ENCODE measurements at places on chromosomes 13 and 19.
A peak's percentile ranks its signal among the peaks of the same experiment; 100 is the strongest.

DNA sequence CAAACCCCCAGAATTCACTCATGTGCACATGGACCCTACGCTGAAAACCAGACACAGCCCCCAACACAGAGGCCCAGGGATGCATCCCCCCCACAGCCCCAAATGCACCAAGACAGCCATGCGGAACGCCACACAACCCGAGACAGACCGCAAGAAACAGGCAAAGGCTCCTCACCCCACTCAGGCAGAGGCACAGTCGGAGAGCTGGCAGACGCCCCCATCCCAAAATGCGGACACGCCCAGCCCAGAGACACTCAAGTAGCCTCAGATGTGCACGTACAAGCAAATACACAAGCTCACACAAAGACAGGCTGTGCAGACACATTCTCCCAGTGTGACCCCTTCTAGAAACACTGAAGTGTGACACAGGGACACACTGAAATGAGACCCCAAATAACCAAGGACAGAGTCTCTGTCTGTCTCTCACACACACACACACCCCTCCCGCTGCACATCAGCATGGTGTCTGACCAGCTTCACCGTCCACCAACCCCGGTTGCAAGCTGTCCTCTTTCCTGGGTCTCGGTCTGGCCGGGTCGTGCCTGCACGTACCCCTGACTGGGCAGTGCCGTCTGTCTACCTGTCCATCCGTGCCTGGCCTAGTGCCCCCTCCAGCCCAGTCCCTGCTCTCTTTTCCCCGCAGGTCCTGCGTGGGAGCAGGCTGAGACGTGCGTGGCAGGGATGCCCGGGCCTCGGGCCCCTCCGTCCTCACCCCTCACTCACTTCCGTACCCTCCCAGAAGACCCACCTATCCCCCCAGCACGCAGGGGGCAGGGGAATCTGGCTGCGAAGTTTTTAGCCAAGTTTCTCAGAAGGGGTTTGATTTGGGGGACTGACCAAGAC is 16.1 kb downstream of the ERFL start:
- DNase-seq: no peak

GRCh38 chr19:51593138-51593890 is 22.2 kb downstream of the ZNF175 start:
- no peak for DNase-seq

GRCh38 chr13:83557845-83558244 is 324.4 kb downstream of the SLITRK1 start:
- no peak for DNase-seq

DNA sequence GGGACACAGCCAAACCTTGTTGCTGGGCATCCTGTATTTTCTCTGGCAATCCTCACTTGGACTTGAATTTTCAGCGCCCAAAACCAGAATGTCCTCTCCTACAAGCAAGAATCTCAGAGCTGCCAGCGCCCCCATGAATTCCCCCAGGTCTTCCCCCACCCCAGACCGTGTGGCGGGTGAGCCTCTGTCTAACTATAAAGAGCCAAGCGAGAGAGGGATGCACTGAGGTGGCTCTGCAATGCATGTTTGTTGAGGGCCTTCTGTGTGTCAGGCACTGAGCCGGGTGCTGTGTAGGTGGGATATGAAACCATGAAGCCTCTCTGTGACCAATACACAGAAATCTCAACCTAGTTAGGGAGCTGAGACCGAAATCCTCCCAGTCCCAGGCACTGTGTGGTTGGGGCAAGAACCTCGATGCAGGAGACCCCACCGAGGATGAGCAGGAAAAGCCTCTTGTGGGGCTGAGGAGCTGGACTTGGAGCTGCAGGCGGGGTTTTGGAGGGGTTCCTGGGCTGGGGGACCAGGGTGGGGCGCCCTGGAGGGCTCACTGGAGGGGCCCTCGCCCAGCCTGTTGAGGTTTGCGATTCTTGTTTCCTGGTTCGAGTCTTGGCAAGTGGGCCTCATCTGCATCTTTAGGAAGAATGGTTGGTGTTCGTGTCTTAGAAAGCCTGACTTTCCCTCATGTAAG is 12.4 kb upstream of the PROZ start:
- DNase-seq: no peak

DNA sequence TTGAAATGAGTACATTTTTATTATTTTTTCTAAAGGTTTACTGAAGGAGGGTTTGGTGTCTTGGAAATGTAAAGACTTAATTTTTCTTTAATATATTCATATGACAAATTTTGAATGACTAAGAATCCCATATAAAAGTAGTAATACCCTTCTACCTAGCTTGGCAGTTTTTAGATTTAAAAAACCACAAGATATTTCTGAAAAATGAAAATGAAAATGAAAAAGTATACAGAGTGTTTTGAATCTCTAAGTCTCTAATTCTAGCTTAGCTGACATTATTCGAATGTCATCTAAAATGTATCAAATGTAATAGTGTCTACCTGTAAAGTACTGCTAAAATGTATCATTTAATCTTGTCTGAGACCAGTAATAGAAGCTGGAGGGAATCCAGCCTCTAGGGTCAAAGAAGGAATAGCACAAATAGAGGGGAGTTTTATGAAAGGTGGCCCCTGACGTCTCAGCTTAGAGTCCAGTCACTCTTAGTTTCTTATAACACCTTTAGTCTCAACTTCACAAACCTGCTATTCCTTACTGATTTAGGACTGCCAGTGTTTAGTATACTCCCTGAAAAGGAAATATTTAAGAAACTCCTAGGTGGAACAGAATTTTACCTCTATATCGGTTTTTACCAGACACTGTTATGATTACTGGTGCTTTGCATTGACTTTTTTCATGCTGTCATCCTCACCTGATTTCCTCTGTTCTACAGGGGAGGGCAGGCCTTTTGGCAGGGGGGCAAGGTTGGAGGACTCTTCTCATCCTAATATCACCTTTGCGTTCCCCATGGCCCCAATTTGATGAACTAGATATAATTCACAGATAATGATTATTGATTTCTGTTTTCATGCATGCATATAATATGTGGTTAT is 16.2 kb upstream of the MIR17HG start:
- DNase-seq: no peak

DNA sequence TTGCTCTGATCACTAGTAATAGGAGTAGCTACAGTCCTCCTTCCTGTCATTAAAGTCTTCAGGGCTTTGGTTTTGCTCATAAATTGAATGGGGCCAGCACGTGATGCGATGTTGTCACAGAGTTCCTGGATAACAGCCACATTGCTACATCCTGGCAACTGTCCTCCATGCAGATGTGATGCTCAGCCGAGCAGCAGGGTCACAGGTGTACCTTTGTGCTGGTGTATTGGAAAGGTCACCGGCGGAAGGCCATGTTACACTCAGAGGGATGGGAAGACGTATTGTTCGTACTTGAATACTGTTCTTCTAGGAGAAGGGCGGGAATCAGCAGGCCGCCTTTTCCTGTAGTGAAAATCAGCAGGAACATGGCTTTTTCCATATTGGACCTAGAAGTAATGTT is 713.8 kb upstream of the GPC6 start:
- DNase-seq: no peak

GRCh38 chr19:13748169-13748828 is 16.0 kb upstream of the MRI1 start:
- peak; percentile 19 for DNase-seq

GRCh38 chr13:48621056-48621455 is 32.7 kb upstream of the CYSLTR2 start:
- DNase-seq: no peak

- DNase-seq: no peak
Observed at GRCh38 chr19:5035793-5036697, 67.1 kb downstream of the KDM4B start.

DNA sequence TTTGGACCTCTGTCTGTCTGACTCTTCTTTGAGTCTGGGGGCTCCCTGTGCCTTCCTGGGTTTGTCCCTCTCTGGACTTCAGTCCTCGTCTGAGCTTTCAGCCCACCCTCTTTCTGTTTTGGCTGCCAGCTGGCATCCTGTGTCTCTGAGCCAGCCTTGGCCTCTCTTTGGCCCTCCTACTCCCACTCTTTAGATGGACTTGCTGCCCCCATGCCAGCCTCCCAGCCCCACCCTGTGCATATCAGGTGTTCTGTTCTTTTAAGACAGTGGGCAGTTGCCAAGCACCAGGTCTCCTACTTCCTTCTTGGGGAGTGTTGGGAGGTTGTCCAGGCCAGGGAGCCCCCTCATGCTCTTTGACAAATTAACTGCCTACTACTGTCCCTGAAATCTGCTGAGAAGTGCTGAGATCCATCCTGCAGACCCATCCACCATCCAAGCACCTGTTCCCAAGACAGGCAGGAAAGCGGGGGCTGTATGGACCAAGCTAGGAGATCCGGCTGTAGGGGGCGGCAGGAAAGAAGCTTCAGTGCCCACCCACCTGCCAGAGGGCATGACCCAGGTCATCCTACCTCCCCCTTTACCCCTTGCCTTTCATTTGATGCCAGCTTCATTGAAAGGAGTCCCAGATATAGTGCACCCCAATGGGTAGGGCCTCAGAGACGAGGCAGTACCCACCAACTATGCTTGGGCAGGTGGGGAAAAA is 9.6 kb downstream of the CIC start:
- DNase-seq: no peak

DNA sequence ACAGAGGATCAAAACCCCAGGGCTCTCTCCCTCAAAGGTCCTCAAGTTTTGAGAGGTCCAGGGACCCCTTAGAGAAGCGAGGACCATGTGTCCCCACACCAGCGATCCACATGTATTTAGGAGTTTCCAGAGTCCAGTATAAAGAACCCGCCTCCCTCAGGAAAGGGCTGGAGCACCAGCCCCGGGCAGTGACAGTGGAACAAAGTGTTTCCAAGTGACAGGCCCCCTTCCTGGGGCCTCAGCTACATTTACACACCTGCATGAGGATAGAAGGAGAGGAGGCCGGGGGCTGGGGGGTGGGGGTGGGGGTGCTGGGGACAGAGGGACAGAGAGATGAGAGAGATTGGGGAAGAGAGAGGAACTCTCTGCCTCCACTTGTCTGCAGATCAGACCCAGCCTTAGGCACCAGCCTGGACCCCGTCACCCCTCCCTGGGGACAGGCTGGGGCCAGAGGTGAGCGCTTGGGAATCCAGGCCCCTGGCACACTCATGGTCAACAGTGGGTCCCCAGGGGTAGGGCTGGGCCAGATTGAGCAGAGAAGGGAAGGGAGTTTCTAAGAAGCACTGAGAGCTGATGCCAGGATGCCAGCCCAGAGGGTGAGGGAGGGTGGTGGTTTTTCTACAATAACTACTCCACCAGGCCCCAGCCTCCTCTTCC is 802 bp downstream of the BCAM start:
- DNase-seq: no peak

DNA sequence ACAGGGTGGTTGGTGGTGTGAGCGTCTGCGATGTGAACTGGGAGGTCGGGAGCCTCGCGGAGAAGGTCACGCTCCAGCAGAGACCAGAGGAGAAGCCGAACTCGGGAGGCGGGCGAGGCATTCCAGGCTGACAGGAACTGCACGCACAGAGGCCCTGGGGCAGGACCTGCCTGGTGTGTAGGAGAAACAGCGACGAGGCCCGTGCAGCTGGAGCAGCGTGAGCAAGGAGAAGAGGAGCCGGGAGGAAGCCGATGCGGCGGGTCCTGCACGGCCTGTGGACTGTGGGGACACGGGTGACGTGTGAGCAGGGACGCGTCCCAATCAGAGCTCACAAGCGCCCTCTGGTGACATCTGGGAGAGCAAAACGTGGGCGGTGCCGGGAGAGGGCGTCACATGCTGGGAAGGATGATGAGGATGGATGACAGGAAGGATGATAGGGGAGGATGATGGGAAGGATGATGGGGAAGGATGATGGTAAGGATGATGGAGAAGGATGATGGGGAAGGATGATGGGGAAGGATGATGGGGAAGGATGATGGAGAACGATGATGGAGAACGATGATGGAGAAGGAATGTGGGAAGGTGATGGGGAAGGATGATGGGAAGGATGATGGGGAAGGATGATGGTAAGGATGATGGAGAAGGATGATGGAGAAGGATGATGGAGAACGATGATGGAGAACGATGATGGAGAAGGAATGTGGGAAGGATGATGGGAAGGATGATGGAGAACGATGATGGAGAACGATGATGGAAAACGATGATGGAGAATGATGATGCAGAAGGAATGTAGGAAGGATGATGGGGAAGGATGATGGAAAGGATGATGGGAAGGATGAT is 16.1 kb upstream of the MADCAM1 start:
- DNase-seq: peak; percentile 85

GRCh38 chr13:32587811-32588170 is 1.5 kb downstream of the PDS5B start:
- no peak for DNase-seq
